ENCODE measurements at places on chromosomes 4 and X.

DNA sequence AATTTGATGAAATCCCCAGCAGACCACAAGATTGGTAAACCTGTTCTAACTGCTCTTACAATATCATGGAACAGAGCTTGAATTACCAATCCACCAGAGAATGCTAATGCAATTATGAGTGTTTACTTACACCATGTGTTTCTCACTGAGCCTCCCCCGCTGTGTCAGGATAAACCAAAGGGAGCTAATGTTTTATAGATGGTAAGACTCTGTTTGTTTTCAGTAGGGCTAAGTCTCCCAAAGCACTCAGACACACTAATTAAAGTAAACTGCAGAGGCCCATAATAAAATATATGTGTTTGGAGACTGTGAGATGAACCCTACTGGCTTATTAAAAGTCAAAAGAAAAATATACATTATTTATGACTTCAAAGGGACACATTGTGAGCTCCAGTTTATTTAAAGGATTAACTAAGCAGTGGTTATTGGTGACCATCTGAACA is 261.7 kb upstream of the FAM241A start:
- DNase-seq: no peak

DNA sequence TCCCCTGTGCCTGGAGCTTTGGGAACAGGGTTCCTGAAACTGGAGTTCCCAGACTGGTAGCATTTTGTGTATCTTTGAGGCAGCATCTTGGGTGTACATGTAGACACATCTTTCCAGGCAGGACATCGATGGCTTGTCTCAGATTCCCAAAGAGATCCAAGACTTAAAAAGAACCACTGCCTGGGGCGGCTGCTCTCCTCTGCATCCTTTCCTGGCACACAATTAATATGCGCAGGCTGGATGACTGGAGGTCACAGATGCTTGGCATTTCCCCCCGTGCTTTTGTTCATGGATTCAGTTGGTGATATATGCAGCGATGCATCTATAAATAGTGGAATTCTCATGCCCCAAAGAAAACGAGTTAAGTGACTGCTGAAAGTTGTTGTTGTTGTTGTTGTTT is 80.5 kb downstream of the CLDN34 start:
- no peak for DNase-seq

- no peak for DNase-seq
Observed at GRCh38 chrX:53227224-53227765, 2.3 kb upstream of the KDM5C start.

DNA sequence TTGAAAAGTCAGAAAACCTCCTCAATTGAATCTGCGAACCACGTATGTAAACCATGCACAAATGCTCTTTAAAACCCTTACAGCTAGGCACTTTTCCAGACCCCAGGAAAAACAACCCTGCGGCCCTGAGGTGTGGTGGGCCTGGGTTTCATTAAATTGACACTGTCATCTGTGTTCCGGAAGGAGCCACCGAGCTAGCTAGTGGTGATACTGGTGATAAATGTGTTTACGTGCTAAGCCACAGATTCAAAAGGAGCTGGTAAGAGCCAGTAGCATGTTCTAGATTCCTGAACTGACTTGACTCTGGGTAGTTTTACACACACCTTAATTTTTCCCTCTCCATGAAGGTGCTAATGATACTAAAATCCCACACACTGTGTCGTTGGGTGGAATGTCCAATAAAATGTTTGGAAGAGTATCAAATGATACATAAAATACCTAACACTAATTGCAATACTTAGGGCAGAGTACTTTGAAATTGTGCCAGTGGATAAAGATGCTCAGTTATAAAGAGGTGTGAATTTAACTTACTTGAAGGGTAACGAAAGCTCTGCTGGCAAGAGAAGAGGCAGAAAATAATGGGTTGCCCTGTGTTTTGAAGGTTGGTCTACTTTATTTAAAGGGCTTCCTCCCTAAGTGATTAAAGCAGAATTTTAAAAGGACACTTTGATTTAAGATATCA is 8.5 kb downstream of the SMS start:
- no peak for DNase-seq

DNA sequence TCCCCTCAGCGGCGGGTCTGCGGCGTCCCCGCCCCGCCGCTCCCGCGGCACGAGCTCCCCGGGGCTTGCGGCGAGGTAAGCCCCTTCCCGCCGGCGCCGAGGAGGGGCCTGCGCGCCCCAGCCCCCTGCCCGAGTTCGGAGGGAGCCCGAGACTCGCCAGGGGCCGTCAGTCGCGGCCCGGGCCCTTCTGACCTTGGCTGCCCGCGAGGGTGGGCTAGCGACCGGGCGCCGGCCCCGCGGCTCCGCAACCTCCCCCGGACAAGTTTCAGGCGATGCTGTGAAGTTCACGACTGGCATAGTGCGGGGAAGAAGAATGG is 554 bp downstream of the CDKL5 start:
- DNase-seq: no peak

DNA sequence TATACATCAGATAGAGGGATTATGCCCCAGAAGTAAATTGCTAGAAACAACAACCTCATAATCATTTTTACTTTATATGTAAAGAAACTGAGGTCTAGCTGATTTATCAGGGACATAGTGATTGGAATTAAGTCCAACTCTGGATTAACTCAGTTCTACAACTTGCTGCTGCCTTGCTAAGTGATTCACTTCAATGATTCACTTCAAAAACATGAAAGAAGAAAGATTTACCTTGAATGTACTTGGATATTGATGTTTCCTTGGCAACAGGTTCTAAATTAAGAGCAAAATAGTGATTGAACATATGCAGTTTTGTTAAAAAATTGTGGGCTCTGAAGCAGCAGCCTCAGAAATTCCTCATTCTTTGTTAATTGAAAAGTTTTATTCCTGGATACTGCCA is 99.8 kb upstream of the H2AZ1 start:
- DNase-seq: no peak

- DNase-seq: no peak
Observed at GRCh38 chr4:127631420-127631819, 1.3 kb upstream of the INTU start.

DNA sequence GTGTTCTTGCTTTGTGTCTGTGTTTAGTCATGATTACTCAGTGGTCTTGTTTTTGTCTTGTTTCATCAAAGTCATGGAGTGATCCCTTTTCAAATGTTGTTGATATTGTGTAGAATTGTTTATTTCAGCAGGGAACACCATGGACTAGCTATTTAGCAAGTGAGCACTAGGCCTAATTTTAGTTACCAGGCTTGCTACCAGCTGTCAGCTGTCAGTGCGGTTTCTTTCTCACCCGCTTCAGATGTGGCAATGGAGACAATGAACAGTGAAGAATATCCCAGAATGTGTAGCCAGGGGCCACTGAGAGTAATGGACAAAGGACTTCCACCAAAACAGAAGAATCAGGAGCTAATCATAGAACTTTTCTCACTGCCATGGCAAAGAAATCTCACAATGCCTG is 432.8 kb upstream of the FMR1 start:
- DNase-seq: no peak

DNA sequence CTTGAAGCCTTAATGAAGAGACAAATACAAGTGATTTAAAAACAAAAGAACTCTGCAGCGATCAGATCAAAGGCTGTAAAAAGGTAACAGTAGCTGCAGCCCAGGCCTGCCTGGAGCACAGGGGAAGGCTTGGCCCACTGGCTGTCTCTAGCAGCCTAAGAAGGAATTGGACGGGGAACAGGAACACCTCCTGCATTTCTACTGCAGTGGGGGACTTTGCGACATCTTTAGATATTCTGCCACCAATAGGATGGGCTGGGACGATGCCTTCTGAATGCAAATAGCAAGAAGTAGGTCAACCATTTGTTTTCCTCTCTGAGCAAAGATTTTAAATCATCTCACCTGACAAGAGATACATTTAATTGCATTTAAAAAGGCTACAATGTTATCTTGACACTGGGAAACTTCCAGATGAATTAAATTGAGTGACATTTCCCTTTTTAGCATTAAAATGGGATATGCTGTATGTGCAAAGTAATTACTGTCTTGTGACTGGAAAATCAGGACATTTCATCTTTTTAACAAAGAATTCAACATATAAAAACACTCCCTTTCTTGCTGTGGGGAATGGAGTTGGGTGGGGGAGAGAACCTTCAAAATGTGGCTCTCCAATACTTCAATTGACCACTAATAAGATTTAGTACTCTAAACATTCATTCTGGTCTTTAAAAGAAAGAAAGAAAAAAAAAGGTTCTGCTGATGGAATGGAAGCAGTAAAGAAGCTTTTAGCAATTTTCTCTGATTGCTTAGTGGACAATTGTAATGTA is 70.0 kb downstream of the NYX start:
- DNase-seq: no peak

GRCh38 chr4:159498446-159499115 is 395.7 kb downstream of the RAPGEF2 start:
- no peak for DNase-seq

DNA sequence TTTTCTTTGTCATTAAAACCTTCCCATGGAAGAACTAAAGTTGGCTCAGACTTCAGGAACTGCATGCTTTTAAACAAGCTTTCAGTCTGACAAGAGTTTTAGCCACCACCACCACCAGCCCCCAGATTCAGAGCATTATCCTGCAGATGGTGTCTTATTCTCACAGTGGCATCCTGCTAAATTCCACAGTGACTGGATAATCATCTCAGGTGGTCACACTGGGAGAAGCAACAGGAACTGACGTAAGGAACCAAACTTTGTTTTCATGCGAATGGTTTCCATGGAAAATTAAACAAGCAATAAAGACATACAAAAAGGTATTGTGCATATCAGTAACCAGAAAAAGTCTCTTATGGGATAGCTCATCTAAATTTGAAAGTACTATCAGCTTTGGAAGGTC is 370.7 kb downstream of the FBXW7 start:
- no peak for DNase-seq

GRCh38 chr4:75727073-75727472 is 2.7 kb downstream of the USO1 start:
- no peak for DNase-seq

DNA sequence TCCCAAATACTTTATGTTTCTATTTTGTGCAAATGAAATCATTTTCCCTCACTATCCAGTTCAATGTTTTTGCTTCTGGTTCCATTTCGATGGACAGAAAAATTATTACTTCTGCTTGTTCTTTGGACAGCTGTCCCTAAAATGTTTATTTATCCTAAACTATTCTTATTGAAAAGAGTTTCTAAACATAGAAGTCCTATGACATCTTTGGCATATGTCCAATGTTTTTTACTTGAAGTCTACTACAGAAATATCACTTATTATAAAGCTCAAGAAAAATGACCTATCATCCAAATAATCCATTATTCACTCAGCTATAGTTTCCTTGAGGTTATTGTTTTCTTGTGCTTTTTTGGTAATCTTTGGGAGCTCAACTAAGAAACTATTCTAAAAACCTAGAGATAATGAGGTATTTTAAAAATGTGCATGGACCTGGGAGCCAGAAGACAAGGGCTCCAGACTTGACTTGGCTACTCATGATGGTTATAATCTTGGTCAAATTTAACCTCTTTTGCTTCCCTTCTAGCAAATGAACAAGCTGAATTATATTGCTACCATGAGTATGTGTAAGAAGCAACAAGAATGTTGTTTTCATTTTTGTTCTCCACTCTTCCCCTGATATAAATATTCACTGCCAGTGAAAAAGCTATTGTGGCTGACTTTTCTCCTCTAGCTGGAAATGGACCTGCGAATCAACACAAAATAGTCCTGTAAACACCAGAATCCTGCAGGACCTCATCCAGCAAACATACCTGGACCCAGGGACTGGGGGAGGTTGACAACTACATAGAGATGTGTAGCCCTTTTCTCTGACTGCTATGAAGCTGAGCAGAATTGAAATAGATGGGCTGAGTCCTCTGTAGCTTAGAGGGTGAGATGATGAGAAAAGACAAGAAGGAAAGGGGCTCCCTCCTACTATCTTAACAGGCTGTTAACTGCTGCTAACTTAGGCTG is 137.4 kb downstream of the FRYL start:
- DNase-seq: no peak

DNA sequence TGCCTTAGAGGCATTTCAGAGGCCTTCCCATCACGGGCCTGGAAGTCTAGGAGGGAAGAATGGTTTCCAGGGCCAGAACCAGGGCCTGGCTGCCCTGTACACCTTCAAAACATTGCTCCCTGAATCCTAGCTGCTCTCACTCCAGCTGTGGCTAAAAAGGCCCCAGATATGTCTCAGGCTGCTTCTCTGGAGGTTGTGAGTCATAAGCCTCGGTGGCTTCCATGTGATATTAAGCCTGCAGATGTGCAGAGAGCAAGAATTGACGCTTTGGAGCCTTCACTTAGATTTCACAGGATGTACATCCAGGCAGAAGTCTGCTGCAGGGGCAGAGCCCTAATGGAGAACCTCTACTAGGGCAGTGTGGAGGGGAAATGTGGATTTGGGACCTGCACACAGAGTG is 502.5 kb downstream of the GRXCR1 start:
- DNase-seq: no peak

DNA sequence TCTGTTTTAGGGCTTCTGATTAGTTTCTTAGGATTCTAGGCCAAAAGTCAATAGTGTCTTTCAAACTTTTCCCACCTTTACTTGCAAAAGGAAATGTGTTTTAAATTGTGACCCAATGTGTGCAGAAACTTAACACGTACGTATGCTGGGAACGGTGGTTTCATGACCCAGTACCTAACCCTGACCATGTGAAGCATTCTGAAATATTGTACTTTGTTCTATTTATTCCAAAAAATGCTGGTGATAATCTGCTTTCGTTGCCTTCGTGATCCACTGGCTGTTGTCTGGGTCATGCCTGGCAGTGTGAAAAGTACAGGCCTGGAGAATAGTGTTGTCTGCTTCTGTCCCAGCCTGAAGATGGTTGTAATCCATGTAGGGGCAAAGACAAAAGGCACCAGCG is 26.7 kb upstream of the TADA2B start:
- DNase-seq: no peak

GRCh38 chr4:111610681-111611080 is 534.6 kb upstream of the FAM241A start:
- no peak for DNase-seq

GRCh38 chr4:141275834-141276233 is 55.1 kb downstream of the ZNF330 start:
- no peak for DNase-seq

DNA sequence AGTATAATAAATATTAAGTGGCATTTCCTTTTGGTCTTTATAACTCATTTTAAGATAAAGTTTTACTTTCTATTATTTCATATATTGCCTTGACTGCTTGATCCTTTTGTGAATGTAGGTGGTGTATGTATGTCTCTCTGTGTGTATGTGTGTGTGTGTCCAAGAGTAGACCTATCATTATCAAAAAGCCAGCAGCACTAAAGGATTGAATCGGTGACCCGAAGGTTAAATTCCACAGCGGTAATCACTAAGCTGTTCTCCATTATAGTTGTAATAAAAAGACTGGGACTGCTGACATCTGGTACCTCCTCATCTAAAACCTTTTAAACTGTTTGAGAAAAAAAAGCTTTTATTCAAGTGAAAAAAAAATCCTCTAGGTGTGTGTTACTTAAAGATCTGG is 1014.8 kb downstream of the PCDH7 start:
- no peak for DNase-seq
